ENCODE measurements at places on chromosomes 1 and 21.
A peak's percentile ranks its signal among the peaks of the same experiment; 100 is the strongest.

DNA sequence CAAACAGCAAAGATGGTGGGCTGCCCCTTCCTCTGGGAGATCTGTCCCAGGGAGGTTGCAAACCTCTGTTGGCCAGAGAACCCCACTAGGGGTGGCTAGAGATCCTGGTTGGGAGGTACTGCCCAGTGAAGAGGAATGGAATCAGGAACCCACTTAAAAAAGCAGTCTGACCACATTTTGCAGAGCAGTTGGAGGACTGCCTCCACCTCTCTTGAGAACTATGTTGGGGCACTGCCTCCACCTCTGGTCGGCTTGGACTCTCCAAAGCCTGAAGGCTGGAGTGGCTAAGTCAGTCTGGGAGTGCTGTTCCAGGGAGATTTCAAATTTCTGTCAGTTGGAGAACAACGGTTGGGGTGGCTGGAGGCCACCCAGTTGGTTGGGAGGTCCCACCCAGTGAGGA is 58.6 kb downstream of the TNFSF4 start:
- no peak for DNase-seq

- DNase-seq, result no peak
Observed at GRCh38 chr1:173661271-173661670, 8.4 kb downstream of the ANKRD45 start.

GRCh38 chr1:246066573-246066972 is 440.5 kb downstream of the SMYD3 start:
- no peak for DNase-seq

- DNase-seq, result no peak
Observed at GRCh38 chr1:231351816-231352215, 13.7 kb downstream of the SPRTN start.

DNA sequence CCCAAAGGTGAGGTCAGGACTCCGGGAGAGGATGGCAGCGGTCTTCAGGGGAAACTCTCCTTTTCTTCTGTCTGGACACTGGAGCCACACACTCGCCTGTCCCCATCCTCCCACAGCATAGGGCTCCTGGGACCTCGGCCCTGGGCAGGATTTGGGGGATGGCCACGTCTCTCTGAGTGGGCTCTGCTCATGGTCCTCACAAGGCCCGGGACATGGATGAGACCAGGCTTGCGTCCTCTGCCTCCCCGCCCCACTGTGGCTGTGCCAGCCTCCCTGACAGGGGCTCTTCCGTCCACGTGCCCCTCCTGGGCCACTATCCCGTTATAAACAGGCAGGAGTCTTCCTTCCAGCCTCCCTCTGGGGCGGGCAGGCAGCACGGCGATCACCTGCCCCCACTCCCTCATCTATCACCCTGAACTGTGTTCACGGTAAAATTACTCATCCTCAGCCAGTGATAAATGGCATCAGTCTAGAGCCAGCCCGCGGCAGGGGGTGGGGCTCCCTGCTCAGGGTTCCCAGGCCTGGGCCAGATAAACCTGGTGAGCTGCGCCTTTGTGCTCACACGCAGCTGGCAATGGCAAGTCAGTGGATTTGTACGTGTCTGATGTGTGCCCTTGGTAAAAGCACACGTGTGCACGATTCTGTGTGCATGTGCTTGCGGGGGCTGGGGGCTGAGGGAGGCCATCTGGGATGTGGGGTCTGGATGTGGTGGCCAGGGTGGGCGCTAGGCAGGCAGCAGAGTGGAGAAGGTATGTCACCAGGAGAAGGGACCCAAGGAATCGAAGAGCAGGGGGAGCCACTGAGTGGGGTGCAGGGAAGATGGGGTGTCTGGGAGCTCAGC is 12.6 kb upstream of the SAMD11 start:
- no peak for DNase-seq

GRCh38 chr1:229993060-229993459 is 74.0 kb upstream of the GALNT2 start:
- no peak for DNase-seq

DNA sequence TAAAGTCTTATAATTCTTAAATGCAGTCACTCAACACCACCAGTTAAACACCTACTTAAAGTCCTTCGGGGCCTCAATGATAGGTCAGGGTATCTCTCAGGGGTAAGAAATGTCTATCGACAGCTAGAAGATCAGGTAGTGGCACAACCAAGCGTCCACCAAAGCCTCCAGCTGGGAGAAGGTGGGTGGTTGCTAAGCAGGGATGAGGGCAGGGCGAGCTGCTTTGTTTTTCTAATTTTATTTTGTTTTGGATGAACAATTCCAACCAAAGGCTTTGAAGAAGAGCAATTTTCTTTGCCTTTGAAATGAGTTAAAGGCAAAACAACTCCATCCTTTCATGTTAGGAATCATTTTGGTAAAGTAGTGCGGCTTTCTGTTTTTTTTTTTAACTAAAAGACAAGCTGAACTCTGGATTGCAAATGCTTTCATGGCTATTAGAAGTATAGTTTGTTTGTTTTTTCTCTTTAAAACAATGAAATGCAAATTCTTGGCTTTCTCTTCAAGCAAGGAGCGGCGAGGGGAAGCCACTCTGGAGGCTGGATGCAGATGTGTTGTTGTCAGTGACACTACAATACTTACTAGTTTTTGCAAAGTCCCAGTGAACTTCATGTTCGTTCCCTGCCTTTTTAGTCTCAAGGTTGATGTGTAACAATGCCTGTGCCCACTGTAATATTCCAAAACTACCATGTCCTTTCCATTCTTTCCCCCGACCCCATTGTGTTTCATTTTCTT is 106.0 kb downstream of the MRPS6 start:
- DNase-seq, result no peak

- no peak for DNase-seq
Observed at GRCh38 chr1:85047144-85047471, 1.2 kb downstream of the MCOLN3 start.

GRCh38 chr1:7476402-7476801 is 294.7 kb upstream of the VAMP3 start:
- DNase-seq, result no peak

DNA sequence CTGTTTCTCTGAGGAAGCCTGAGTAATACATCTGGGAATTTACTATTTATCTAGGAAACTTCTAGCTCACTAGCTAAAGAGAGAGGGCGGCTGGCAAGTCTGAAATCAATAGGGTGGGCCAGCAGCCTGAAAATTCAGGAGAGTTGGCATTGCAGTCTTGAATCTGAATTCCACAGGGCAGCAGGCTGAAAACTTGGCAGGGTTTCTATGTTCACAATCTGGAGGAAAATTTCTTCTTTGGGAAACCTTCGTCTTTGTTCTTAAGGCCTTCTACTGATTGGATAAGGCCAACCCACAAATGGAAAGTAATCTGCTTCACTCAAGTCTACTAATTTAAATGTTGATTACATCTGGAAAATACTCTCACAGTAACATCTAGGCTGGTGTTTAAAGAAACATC is 101.0 kb upstream of the COG2 start:
- DNase-seq, result no peak

DNA sequence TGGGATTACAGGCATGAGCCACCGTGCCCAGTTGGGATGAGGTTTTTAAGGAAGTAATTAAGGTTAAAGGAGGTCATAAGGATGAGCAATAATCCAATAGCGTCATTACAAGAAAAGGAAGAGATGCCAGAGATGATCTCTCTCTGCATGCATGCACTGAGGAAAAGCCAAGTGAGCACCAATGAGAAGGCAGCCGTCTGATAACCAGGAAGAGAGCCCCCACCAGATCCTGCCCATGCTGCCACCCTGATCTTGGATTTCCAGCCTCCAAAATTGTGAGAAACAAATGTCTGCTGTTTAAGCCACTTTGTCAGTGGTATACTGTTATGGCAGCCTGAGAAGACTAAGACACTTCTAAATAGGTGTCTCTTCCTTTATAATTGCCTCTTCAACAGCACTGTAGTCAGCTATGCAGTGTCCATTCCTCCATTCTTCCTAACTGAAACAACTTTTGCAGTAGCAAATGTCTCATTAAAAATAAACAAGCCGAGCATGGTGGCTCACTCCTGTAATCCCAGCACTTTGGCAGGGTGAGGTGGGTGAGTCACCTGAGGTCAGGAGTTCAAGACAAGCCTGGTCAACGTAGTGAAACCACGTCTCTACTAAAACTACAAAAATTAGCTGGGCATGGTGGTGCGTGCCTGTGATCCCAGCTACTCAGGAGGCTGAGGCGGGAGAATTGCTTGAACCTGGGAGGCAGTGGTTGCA is 216.2 kb upstream of the RUNX1 start:
- no peak for DNase-seq

- no peak for DNase-seq
Observed at GRCh38 chr1:5769146-5769545, 223.1 kb downstream of the NPHP4 start.

GRCh38 chr21:39579734-39580332 is 32.9 kb upstream of the B3GALT5 start:
- no peak for DNase-seq

GRCh38 chr1:53142226-53142853 is at the start of gene SLC1A7:
SLC1A7 (minus strand) TSS chr1:53142638; CDS start chr1:53142449, 189 bp downstream.
- DNase-seq, result no peak

DNA sequence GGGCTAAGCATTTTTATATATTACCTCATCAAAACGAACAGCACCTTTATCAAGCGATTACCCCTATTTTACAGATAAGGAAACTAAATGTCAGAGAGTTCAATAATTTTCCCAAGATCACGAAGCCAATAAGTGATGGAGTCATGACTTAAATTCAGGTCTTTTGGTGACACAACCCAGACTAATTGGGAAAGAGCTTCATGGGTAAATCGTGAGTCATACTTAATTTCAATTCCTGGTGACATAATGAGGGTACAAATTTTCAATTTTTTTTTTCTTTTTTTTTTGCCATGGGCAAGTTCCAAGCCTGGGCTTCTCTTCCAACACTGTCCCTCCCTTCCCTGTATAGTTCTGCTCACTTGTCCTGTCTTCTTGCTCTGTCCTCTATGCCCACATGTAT is 30.1 kb upstream of the IL10 start:
- no peak for DNase-seq

DNA sequence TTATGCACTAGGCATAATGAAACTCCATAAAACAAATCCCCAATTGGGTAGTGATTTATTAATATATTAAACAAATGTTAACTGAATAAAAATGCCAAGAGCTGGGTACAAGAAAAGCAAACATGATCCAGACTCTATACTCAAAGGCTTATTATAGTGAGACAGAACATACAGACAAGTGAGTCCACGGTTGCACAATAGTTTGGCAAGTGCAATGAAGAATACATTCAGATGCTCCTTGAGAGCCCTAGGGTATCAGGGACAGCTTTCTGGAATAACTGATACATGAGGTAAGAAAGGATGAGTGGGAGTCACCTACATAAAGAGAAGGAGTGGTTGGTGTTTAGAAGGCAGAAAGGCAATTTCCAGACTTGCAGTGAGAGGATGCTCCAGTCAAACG is 85.1 kb downstream of the VAV3 start:
- no peak for DNase-seq

DNA sequence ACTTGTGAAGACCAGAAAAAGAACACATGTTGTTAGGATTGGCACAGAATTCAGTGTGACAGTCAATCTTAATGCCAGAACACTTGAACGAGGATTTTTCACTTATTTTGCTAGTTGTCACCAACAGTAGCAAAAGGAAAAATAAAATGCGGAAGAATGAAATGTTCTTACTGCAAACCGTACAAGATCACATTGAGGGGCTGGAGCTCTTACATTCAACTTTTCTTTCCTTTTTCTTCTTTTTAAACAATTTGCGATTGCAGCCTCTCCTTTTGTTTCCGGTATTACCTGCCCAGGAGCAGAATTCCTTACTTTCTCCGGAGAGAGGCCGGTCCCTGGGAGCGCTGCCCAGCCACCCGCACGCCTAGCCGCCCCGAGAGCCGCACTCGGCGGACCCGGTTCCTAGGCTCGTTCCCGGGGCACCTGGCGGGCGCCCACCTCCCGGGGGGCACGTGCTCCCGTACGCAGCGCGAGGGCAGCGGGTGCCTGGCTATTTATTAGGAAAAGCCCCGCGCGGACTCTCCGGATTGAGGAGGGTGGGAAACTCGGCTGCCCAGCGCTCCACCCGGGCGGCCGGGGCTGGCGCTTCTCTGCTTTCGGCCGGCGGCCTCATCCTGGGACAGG is 1.2 kb upstream of the CAMTA1 start:
- DNase-seq, result peak; percentile 9

DNA sequence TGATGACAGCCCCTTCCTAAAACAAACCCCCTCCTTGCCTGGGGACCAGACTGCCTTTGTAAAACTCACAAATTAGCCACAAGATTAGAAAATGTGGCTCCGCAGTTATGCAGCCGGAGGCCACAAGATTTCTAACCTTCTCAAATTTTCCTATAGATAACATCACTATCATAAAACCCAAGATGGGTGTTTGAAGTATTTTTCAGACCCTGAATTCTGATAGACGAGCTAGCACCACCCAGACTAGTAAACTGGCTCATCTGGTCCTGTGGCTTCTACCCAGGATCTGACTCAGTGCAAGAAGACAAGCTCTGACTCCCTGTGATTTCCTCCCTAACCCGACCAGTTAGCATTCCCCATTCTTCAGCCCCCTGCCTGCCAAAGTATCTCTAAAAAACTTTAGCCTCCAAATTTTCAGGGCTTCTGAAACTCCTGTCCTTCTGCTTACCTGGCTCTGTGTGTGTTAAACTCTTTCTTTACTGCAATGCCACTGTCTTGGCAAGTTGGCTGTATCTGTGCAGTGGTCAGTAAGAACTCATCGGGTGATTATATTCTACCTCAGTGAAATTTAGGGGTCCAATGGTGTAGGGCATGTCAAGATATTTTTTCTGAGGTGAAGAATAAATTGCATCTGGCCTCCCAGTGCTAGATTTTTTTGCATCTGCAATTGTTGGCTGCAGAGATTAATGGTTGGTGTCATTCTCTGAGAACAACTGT is 102.1 kb downstream of the S1PR1 start:
- no peak for DNase-seq

GRCh38 chr1:115445090-115445489 is 107.0 kb upstream of the NGF start:
- DNase-seq, result no peak

DNA sequence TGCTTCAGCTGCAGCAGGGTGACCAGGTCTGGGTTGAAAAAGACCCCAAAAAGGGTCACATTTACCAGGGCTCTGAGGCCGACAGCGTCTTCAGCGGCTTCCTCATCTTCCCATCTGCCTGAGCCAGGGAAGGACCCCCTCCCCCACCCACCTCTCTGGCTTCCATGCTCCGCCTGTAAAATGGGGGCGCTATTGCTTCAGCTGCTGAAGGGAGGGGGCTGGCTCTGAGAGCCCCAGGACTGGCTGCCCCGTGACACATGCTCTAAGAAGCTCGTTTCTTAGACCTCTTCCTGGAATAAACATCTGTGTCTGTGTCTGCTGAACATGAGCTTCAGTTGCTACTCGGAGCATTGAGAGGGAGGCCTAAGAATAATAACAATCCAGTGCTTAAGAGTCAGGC is 2.9 kb downstream of the C1QA start:
- DNase-seq, result peak; percentile 11

All from bone marrow (tissue), 2 donors.